NCI-H1092 treated with DMSO at 0.1 percent for 48 hours (cell line): ENCODE measurements at places on chromosomes 7 and 10.

GRCh38 chr10:103111918-103112877, 80.9 kb downstream of the NT5C2 start:
- DNase-seq: no peak

DNA sequence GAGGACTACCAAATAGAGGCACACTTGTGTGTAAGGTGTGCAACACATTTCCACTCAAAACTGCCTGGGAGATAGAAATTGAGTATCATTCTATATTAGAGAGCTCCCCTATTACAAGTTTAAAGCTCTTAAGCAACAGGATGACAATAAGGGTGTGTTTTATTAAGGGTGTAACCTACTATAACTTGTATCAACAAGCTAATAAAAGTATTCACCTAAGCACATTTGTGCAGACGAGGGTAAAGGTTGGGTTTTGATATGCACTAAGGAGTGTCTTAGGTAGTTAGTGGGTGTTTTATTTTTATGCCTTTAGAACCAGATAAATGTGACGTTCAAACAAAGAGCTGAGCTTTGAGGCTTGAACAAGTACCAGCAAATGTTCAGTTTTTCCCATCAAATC, 2.8 kb upstream of the FAM53B start:
- no peak for DNase-seq

DNA sequence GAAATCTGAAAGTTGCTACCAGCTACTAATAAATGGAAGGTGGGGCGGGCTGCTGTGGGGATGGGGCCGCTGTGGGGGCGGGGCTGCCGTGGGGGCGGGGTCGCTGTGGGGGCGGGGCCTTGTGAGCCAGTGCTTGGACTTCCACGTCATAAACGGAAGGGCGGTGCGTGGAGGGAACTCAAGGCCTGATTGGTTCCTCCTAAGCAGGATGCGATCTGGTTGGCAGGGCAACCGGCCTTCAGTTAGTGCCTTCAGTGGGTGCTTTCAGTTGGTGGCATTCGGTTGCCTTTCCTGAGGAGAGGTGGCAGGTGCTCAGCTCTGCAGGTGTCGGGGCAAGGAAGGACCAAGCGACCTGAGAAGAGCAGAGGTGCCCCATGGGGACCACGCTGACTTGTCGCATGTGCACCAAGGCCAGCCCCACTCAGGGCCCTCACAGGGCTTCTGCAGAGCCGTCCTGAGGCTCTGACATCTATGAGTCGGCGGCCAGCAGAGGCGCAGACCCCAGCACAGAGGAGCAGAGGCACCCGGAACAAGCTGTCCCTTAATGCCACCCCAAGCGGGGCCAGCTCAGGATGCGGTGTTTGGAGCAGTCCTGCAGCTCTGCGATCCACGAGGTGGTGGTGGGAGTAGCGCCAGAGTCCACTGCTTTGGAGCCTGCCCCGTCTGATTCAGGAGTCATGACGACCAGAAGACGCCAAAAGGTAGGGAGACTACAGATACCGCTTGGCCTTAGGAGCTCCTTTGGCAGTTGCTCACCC, 54.4 kb upstream of the PDSS1 start:
- DNase-seq: no peak

DNA sequence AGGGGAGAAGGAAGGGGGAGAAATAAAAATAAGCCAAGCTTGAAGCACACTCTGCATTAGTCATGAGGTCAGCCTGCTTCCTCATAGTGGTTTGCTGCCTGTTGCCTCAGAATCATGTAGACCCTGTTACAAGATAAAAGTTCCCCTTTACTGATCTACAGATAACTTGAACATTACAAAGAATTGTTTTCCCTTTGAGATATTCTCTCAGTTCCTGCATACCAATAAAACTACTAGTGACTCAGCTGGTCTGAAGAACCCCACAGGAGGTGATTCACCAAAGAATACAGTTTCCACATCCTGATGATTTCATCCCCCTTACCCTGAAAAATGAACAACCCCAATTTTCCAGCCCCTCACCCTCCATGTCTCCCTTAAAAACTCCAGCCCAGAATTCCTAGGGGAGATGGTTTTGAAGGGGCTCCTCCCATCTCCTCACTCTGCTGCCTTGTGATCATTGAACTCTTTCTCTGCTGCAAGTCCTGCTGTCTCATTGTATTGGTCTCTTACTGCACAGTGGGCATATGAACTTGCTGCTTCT, 31.5 kb upstream of the NRP1 start:
- no peak for DNase-seq

GRCh38 chr10:6871128-6871527, 291.1 kb upstream of the PRKCQ start:
- no peak for DNase-seq

- no peak for DNase-seq
These were observed 918.1 kb upstream of the MBL2 start for GRCh38 chr10:53690524-53691240.

DNA sequence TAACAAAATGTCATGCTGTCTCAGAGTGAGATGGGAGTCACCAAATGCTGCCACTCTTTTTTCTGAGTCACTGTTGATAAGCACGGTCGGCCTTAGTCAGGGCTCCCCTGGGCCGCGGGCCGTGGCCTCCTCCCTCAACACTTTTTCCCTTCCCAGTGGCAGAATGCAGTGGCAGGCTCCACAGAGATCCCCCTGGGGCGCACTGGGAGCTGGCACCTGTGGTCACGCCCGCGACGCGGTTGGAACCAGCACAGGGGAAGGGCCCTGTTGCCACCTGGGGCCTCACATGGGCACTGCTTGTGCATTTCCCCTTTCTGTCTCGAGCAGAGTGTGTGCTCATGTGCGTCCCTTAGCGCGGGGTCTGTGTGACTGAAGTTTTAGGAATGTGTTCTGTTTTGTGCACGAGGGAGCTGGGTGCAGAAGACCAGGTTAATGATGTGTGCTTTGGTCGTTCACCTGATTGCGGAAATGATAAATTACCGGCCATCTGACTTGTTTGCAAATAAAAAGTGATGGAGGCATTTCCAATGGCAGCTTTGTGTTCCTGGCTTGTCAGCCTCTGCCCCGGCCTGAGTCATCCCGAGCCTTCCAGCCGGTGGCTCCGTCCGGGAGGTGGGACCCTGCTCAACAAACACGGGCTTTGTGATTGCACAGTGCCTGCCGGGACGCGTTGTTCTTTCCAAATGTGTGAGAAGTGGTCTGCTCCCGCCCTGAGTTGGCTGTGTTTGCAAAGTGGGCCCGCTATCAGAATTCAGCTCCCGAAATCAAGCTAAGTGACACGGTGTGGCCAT, 100.7 kb downstream of the NKX6-2 start:
- no peak for DNase-seq

GRCh38 chr10:119368991-119369869, 161.9 kb downstream of the GRK5 start:
- DNase-seq: no peak
